ENCODE measurements at places on chromosomes 11 and 22. TPM values are rescaled to one million over a fixed set of nuclear protein-coding genes. Genes with fewer than 3 reads are reported as not detected.

- DNase-seq: no peak
These were observed 400.8 kb downstream of the SOX6 start for GRCh38 chr11:15955595-15955994.

Gene TMPRSS13
- 1.9 TPM for polyA plus RNA-seq

DNA sequence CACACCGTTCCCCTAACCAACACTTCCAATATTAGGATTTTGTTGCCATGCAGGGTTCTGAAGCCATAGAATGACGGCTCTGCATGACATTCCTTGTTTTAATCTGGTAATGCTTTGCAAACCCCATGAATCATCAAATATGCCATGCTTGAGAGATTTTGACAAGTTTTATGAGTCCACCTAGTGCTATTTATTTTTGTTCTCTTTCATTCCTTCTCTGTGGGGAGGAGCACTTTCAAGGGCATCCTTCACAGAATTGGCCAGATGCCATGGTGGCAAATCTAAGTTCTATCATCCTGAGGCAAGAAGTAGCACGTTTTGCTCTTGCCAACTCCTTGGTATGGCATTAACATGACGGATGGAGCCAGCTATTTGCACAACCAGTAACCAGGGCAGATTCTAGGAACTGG, 268.4 kb downstream of the FAM76B start:
- no peak for DNase-seq

- DNase-seq: peak; percentile 78
These were observed 8.7 kb downstream of the PNPLA5 start for GRCh38 chr22:43883012-43883661.

Gene MEI1
- polyA plus RNA-seq: 0.18 TPM

Gene CECR2
- 2.2 TPM for polyA plus RNA-seq

Gene JAML
- polyA plus RNA-seq: 5.0 TPM

Gene FAM168A
- 5.7 TPM for polyA plus RNA-seq

Gene OR8G5
- polyA plus RNA-seq: not detected

GRCh38 chr22:40855979-40856512, 393 bp downstream of the ST13 start:
- peak; percentile 39 for DNase-seq

Gene SLCO2B1
- polyA plus RNA-seq: 43.4 TPM

Gene CHST1
- polyA plus RNA-seq: 1.9 TPM

Gene SEC14L6
- not detected for polyA plus RNA-seq

Gene SLC7A4
- 496 TPM for polyA plus RNA-seq

DNA sequence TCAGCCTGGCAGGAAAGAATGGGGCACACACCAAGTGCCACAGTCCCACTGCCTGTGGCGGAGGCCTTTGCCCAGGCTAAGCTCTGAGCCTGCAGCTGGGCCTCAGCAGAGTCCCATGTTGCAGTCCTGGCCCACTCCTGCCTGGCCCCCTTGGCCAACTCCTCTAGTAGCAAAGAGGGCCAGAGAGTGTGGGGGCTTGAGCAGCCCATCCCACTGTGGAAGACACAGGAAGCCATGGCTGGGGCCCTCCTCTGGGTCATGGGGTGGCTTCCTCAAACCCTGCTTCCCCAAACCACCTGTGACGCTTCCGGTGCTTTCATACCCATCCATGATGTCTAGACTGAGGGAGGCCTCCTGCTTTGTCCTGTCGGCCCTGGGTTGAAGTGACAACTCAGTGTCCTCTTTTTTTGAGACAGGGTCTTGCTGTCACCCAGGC, 5.8 kb downstream of the RPS19BP1 start:
- no peak for DNase-seq

Gene ACO2
- polyA plus RNA-seq: 196 TPM

Gene MRE11
- 6.3 TPM for polyA plus RNA-seq

Gene BAIAP2L2
- polyA plus RNA-seq: 8.2 TPM

GRCh38 chr11:78166855-78167469, 21.5 kb downstream of the KCTD21 start:
- no peak for DNase-seq

- no peak for DNase-seq
These were observed 1065.9 kb downstream of the LRRC4C start for GRCh38 chr11:40393511-40393910.

DNA sequence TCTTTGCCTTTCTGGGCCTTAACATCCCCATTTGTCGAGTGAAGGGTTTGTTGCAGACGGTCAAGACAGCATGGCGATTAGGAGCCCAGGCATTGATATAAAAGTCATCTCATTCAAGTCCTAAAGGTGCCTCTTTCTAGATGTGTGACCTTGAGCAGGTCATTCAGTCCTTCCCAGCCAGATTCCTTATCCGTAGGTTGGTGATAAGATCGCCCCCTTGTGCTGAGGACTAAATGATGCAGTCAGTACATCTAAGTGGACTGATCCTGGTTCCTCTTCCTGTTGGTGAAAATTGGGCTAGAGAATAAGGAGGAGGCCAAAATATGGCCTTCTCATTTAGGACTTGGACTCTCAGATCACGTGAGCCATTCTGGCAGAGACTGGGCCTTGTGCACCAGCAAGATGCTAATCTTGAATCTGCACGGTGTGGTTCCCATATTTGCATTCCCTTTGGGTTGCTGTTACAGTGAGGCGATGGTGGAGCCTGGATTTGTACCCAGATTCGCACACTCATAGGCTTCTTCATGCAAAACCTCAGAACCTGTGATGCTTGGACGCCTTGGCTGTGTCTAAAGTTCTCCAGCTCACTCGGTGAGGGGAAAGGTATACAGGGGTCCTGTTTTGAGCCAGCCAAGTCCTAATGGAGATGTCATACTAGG, 156.8 kb downstream of the MYO18B start:
- peak; percentile 14 for DNase-seq

Gene P2RY6
- 8.9 TPM for polyA plus RNA-seq

DNA sequence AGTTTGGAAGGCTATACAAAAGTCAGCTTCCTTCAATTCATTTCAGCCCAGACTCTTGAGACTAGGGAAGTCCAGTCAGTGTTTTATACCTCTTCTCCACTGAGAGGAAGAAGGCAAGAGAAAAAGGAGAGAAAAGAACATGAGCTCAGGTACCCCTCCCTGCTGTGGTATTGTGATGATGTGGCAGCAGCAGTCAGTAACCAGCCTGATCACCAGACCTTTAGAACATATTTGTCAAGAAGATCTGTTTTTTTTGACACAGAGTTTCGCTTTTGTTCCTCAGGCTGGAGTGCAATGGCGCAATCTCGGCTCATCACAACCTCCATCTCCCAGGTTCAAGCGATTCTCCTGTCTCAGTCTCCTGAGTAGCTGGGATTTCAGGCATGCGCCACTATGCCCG, 21.2 kb upstream of the RPS13 start:
- no peak for DNase-seq

Gene NPAS4
- 0.31 TPM for polyA plus RNA-seq

Gene LINC01488
- 0.71 TPM for polyA plus RNA-seq

DNA sequence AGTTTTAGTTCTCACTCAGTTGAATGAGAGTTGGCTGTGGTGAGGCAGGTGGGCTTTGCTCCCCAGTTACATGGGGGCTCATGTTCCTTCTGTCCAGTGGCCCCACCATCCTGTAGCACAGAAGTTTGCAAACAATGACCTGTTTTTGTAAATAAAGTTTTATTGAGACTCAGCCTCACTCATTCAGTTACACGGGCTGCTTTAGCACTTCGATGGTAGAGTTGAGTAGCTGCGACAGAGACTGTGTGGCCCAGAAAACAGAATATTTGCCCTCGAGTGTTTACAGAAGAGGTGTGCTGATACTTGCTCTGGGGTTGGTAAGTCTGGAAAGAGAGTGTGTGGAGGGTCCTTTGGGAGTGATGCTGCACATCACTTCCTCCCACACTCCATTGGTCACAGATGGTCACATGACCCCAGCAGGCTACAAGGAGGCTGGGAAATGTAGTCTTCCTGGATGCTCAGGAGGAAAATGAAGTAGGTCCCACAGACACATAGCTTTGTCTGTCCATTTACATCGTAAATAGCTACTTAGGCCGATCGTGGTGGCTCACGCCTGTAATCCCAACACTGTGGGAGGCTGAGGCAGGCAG, 34.6 kb downstream of the IFT27 start:
- DNase-seq: no peak

- DNase-seq: no peak
These were observed 2.1 kb downstream of the AIP start for GRCh38 chr11:67484847-67485311.

Gene CD151
- 392 TPM for polyA plus RNA-seq

Gene KCNE3
- 9.6 TPM for polyA plus RNA-seq

DNA sequence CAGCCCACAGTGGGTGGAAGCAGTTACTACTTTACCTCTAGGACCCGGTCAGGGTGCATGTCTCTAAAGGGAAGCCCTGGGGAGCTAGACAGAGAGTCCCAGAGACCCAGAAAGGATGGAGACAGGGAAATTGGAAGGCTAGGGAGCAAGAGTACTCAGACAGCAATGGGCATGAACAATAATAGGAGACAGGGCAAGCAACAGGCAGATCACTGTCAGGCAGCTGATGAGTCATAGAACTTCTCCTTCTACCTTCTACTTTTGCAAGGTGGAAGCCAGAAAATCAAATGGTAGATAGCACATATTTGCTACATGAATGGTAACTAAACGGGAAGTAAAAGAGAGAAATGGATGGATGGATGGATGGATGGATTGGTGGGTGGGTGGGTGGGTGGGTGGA, 19.6 kb downstream of the CD5 start:
- DNase-seq: no peak

Measured in hepatocyte (in vitro differentiated cells).